ENCODE measurements at places on chromosomes 16 and 17.

GRCh38 chr17:78176548-78177025, 8.2 kb downstream of the SYNGR2 start:
- peak; percentile 55 for DNase-seq

DNA sequence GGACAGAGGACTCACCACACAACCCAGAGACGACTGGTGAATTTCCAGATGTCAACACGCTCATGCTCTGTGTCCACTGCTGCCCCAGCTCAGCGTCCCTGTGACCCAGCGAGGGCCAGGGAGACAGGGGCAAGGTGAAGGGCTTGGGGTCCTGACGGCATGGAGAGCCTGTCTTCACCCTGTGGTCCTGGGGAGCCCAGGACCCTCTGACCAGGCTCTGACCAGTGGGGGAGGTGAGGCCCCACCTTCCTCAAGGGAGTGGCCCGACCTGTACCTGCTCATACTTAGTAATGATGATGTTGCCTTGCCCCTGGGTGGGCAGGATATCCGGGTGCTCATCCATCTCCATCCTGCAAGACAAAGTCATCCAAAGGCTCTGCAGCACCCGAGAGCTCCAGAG, 39.8 kb downstream of the TNFRSF13B start:
- DNase-seq = no peak

DNA sequence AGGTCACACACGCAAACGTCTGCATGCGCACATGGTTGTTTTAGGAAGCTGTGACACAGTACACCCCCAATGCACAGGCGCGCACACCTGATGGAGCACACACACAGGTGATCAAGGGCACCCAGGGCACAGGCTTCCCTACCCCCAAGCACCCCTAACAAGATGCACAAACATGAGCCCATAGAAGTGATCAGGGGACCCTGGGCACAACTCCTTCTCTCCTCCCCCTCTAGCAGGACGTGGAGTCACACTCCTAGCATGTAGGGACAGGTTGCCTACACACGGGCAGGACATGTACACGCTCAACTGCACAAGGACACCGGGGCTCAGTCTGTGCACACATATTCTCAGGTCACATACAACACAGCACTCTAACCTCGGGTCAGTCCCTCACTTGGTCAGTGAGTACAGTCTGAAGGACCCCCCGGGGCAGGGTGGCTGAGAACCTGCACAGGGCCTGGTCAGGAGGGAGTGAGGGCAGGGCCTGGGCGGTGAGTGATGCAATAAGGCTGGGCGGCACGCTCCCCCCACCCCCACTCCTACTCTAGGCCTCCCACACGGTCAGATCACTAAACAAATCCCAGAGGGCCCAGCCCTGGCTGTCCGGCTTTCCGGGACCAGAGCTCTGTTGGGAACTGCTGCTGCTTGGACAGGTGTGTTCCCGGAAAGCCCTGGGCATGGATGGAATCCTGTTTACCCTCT, 751 bp upstream of the DOC2B start:
- DNase-seq = no peak

GRCh38 chr16:1929105-1929504, 10.9 kb upstream of the HS3ST6 start:
- no peak for DNase-seq

GRCh38 chr17:81999587-81999975, 22.2 kb downstream of the ASPSCR1 start:
- no peak for DNase-seq

DNA sequence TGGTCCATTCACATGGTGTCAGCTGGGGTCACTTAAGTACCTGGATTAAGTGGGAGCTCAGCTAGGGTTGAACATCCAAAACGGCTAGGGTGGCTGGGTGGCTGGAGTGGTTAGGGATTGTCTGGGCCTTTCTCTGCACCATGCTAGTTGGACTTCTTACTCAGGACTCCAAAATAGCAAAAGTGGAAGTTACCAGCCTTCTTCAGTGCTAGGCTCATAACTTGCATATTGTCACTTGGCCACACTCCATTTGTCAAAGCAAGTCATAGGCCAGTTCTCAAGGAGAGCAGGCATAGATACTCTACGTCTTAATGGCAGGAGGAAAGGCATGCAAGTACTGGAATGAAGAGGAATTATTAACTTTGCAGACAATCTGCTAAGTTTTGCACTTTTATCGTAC, 69.7 kb downstream of the ESRP2 start:
- DNase-seq = no peak

GRCh38 chr16:56317998-56318826, 107.1 kb downstream of the AMFR start:
- DNase-seq = peak; percentile 74

GRCh38 chr16:31201582-31202413, 762 bp downstream of the PYCARD start:
- no peak for DNase-seq

DNA sequence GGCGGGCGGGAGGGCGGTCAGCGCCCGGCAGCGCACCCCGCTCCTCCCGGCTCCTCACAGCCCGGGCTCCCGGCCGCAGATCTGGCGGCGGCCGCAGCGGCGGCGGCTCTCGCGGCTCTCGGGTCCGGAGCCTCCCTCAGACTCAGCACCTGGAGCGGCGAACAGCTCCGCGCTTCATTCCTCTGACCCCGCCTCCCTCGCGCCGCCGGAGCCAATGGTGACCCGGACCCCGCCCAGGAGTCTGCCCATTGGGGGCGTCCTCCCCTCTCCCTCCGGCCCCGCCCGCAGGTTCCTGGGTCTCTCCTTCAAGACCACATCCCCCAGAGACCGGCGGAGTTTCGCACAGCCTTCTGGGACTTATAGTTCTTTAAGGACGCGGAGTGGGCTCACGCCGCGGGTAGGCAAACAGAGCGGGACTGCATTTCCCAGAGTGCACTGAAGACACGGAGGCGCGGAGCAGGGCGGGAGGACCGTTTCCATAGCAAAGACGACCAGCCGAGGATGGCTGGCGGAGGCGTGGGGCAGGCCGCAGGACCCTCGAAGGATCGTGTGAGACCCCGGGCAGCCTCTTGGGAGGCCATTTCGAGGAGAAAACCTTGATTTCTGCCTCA, at the start of gene SMPD3:
Gene SMPD3, minus strand, starts transcription at position 149 of the 611 bp plus-strand sequence. CDS start 76,327 bp downstream, outside the sequence.
- peak; percentile 98 for DNase-seq

DNA sequence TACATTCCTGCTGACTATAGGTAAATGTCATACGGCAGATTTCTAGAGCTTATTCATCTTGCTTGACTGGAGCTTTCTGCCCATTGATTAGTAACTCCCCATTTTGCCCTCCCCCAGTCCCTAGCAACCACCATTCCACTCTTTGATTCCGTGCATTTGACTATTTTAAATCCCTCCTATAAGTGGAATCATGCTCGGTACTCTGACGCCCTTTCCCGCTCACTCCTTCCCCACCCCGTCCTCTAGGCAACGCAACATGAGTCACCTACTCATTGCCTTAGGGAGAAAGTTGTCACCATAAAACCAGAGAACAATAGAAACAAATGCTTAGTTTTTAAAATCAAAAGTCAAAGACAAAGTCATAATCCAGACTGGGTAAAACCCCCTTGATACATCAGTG, 45.5 kb upstream of the RBBP6 start:
- DNase-seq = no peak

- no peak for DNase-seq
Observed at GRCh38 chr17:64336760-64337413, 53.8 kb downstream of the PECAM1 start.
